Gastrocnemius medialis (tissue), 4 donors: ENCODE measurements at places on chromosomes 6 and 20.

- no peak for DNase-seq
- H3K36me3 ChIP-seq, result no peaks in the 10 kb centered on the region
- no peaks in the 10 kb centered on the region for H3K4me1 ChIP-seq
- H3K27ac ChIP-seq, result no peak overlapping the region
- H3K4me3 ChIP-seq, result no peak overlapping the region
These were observed 2.5 kb downstream of the NTSR1 start for GRCh38 chr20:62710886-62711702.

- no peak for DNase-seq
- H3K36me3 ChIP-seq, result no peaks in the 10 kb centered on the region
- peaks cover 85% of the 10 kb centered on the region for H3K4me1 ChIP-seq
- peak overlapping the region; percentile 84 for H3K27ac ChIP-seq
- H3K27me3 ChIP-seq, result no peaks in the 10 kb centered on the region
These were observed 56.4 kb downstream of the B4GALT5 start for GRCh38 chr20:49657118-49657901.

DNA sequence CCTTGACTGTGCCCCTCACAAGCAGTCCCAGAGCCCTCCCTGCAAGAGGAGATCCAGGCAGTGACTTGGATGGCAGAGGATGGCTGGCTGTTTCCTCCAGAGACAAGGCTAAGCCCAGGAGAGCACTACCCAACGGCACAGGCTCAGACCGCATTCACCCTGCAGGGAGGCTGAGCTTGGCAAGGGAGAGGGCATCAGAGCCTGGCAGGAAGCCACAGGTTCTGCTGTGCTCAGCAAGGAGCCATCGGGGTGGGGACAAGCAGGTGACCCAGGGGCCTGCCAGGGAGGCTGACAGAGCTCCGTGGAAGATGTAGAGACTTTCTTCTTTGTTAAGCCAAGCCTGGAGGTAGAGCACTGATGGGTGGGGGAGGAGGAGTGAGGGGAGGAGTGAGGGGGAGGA lies 159.2 kb upstream of the CST7 start:
- no peaks in the 10 kb centered on the region for H3K27me3 ChIP-seq
- DNase-seq, result no peak
- no peaks in the 10 kb centered on the region for H3K4me1 ChIP-seq
- no peak overlapping the region for H3K27ac ChIP-seq

DNA sequence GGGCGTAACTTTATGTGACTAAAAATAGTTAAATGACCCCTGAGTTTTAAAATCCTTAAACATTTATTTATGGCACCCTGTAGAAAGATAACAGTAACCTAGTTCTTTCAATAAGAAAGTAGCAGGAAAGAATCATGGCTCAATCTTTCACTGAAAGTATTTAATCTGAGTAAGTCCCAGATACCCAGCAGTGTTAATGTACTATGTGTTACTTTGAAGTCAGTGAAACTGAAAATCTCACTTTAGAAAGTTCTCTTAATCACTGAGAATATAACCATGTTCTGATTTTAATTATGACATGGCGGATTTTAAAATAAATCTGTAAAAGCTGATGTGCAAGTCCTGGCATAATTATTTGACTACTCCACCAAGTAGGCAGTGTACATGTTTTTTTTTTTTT lies 8.1 kb upstream of the HEY2 start:
- DNase-seq, result no peak
- no peak overlapping the region for H3K4me3 ChIP-seq
- H3K27me3 ChIP-seq, result no peaks in the 10 kb centered on the region
- H3K27ac ChIP-seq, result peak overlapping the region; percentile 95

- H3K4me3 ChIP-seq, result no peak overlapping the region
- H3K27me3 ChIP-seq, result no peaks in the 10 kb centered on the region
- H3K4me1 ChIP-seq, result peaks cover 9% of the 10 kb centered on the region
- no peak overlapping the region for H3K27ac ChIP-seq
- DNase-seq, result no peak
- H3K36me3 ChIP-seq, result no peaks in the 10 kb centered on the region
These were observed 14.5 kb downstream of the CDK19 start for GRCh38 chr6:110800839-110801196.

DNA sequence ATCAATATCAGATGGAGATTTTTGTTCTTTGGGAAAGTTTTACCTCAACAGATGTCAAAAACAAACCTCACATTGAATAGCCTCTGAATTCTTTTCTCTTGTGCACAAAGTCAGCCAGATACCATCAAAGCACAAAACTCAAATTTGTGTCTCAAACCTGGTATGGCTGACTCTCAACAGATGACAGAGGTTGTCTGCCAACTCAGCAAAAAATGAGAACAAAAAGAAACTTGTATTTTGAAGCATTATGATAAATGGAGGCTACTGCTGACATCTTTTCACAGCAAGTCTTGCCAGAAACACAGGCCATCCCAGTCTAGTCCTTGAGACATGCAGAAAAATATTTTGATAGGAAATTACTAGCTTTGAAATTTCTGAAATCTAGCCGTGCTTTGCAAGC lies 79.8 kb downstream of the KIF16B start:
- no peaks in the 10 kb centered on the region for H3K36me3 ChIP-seq
- DNase-seq, result no peak
- H3K27ac ChIP-seq, result no peak overlapping the region
- no peak overlapping the region for H3K4me3 ChIP-seq
- H3K27me3 ChIP-seq, result no peaks in the 10 kb centered on the region

- no peaks in the 10 kb centered on the region for H3K36me3 ChIP-seq
- H3K4me3 ChIP-seq, result no peak overlapping the region
These were observed 149.8 kb upstream of the AKAP12 start for GRCh38 chr6:151089978-151090377.

DNA sequence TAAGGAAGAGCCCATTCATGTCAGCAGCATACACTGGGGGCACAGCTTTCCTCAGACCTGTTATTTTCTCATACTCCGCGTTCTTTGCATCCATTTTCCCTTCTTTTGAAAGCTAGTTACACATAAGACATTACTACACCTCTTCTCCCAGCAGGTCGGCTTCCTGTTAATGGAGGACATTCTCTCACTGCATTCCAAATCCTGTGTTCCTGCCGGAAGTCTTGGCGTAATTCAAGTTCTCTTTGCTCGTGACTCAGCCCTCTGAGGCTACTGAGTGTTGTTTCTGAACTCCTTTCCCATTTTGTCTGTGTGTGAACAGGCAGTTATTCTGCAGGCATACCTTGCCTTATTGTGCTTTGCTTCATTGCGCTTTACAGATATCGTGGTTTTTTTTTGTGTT lies 97.5 kb upstream of the ZBTB24 start:
- no peak overlapping the region for H3K4me3 ChIP-seq
- H3K4me1 ChIP-seq, result no peaks in the 10 kb centered on the region
- DNase-seq, result no peak
- no peak overlapping the region for H3K27ac ChIP-seq
- no peaks in the 10 kb centered on the region for H3K27me3 ChIP-seq

GRCh38 chr20:45867819-45868176 lies 10.4 kb downstream of the ZSWIM3 start:
- DNase-seq, result no peak
- H3K4me3 ChIP-seq, result no peak overlapping the region
- no peak overlapping the region for H3K27ac ChIP-seq
- H3K4me1 ChIP-seq, result no peaks in the 10 kb centered on the region
- H3K27me3 ChIP-seq, result no peaks in the 10 kb centered on the region
- no peaks in the 10 kb centered on the region for H3K36me3 ChIP-seq

DNA sequence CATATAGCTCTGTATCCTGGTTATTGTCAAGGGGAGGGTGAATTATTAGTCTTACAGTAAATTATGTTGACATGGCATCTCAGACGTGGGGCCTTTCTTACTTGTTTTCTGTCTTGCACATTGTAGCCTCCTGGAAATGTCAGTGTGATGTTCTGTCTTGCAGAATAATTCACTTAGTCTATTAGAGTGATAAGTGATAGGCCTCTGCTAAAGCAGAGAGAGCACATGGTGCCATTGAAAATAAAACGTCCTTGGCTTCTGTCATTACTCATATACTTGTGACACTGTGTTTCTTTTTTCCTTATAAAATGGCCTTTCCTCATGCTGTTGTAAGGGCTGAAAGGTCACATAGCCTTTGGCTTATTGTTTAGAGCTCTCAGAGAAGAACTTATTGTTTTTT lies 531.0 kb downstream of the EPM2A start:
- peaks cover 10% of the 10 kb centered on the region for H3K4me1 ChIP-seq
- no peak for DNase-seq
- no peaks in the 10 kb centered on the region for H3K36me3 ChIP-seq

GRCh38 chr6:87909849-87910248 lies 137.8 kb upstream of the SPACA1 start:
- no peak overlapping the region for H3K4me3 ChIP-seq
- H3K4me1 ChIP-seq, result no peaks in the 10 kb centered on the region
- no peaks in the 10 kb centered on the region for H3K36me3 ChIP-seq
- no peak overlapping the region for H3K27ac ChIP-seq
- H3K27me3 ChIP-seq, result no peaks in the 10 kb centered on the region

- no peak overlapping the region for H3K27ac ChIP-seq
- H3K4me3 ChIP-seq, result no peak overlapping the region
- no peaks in the 10 kb centered on the region for H3K27me3 ChIP-seq
- no peaks in the 10 kb centered on the region for H3K36me3 ChIP-seq
These were observed 160.9 kb upstream of the AFDN start for GRCh38 chr6:167665698-167666330.

- no peaks in the 10 kb centered on the region for H3K36me3 ChIP-seq
- H3K4me1 ChIP-seq, result no peaks in the 10 kb centered on the region
- H3K4me3 ChIP-seq, result no peak overlapping the region
- H3K27me3 ChIP-seq, result no peaks in the 10 kb centered on the region
These were observed 165.1 kb downstream of the LMBRD1 start for GRCh38 chr6:69631552-69632346.

- no peaks in the 10 kb centered on the region for H3K36me3 ChIP-seq
- H3K4me1 ChIP-seq, result no peaks in the 10 kb centered on the region
- no peak overlapping the region for H3K4me3 ChIP-seq
- peak overlapping the region; percentile 50 for H3K27ac ChIP-seq
- H3K27me3 ChIP-seq, result no peaks in the 10 kb centered on the region
These were observed 499.3 kb downstream of the CDKAL1 start for GRCh38 chr6:21033575-21034026.
